ENCODE measurements at places on chromosomes 5 and 9.
A peak's percentile ranks its signal among the peaks of the same experiment; 100 is the strongest.

GRCh38 chr5:157566902-157567489 is 8.6 kb downstream of the ADAM19 start:
- no peak for DNase-seq

GRCh38 chr9:126638571-126639132 is 24.9 kb downstream of the LMX1B start:
- no peak for DNase-seq

GRCh38 chr5:161544350-161544765 is 2.2 kb downstream of the GABRB2 start:
- no peak for DNase-seq

DNA sequence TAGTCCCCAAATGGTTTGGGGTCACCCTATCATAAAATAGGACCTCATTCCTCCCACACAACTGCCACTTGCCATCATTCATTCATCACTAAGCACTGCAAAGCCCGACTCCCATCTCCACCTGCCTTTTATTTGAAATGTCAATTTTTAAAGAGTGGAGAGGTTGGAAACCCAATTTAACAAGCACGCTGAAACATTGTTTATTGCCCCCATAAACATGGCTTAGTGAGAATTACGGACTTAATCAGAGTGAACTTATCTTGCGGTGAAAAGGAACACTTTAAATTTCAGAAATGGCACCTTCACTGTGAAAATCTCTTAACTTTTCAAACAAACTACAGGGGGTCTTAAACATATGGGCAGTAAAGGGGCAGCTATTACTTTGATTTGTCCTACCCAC is 241.1 kb downstream of the CRB2 start:
- DNase-seq, result no peak

DNA sequence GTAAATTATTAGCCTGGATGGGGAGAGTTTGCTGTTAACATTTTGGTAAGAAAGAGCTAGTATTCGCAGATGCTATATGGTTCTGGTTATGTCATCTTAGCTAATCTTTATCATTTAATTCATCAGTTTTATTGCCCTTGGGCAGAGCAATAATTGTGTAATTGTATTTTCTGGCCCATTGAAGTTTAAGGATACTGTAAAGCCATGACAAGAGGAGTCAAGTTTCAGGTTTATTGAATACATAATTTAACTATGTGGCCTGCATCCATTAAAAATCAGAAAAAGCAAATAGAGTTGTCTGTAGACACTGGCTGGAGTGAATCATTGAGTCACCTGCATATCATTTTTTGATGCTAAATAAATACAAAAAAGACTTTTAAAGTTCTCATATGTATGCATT is 255.8 kb downstream of the PRELID2 start:
- no peak for DNase-seq

- no peak for DNase-seq
These were observed 130.4 kb downstream of the DAB2IP start for GRCh38 chr9:121781701-121782464.

DNA sequence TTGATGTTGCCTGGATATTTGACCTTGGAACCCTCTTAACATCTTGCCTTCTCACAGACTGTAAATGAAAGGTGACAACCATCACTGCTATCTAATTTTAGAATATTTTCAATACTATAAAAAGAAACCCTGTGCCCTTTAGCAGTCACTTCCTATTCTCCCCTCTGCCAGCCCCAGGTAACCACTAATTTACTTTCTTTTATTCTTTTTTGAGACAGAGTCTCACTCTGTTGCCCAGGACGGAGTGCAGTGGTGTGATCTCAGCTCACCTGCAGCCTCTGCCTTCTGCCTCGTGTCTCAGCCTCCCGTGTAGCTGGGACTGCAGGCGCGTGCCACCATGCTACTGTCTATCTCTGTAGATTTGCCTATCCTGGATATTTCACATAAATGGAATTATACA is 43.6 kb downstream of the FRMPD1 start:
- no peak for DNase-seq

DNA sequence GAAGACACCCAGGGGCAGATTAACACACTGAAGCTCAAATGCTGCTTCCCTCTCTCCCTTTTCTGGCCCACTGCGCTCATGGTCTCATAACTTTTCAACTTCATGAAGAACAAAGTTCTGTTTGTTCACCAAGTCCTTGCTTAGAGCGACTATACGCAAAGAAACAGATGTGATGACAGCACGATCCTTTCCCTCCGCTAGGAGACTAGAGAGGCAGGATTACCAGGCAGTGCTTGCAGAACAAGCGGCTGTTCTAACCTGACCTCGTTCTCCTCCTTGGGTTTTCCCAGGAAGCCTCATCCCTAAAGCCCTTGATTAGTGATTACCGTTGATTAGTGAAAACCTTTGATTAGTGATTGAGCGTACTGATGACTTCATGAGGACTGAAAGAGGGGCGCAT is 649.9 kb downstream of the IRX1 start:
- no peak for DNase-seq

GRCh38 chr9:76619640-76620039 is 144.6 kb upstream of the PCA3 start:
- no peak for DNase-seq

DNA sequence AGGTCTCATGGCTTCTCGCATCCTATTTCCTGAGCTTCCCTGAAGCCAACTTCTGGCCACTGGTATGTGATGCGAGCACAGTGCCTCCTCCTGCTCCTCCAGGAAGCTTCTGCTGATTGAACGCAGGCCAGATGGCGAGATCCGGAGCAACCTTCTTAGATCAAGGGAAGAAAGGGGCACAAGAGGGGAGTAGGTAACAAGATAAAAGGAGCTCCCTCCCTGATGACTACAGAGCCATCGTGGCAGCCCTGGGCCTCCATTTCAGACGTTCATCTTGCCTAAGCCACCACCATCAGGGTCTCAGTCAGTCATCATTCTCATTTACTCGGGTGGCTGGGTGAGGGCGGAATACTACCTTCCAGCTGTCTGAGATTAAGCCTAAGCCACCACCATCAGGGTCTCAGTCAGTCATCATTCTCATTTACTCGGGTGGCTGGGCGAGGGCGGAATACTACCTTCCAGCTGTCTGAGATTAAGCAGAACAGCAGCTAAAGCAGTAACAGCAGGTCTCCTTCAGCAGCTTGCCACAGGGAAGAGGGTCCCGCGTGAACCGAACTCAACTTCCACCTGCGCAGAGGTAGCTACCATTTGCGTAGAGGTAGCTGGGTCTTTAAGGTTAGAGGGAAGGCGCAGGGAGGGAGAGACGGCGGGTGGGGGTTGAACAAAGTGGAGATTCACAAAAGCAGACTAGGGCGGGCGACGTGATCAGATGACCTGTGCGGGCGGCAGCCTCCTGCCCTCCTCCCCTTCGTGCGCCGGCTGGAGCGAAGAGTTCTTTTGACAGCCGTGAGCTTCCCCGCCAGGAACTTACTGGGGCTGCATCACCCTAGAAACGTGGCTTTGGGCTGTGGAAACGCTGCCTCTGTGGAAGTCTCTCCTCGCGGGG is 27.9 kb upstream of the MGAT1 start:
- DNase-seq, result no peak

DNA sequence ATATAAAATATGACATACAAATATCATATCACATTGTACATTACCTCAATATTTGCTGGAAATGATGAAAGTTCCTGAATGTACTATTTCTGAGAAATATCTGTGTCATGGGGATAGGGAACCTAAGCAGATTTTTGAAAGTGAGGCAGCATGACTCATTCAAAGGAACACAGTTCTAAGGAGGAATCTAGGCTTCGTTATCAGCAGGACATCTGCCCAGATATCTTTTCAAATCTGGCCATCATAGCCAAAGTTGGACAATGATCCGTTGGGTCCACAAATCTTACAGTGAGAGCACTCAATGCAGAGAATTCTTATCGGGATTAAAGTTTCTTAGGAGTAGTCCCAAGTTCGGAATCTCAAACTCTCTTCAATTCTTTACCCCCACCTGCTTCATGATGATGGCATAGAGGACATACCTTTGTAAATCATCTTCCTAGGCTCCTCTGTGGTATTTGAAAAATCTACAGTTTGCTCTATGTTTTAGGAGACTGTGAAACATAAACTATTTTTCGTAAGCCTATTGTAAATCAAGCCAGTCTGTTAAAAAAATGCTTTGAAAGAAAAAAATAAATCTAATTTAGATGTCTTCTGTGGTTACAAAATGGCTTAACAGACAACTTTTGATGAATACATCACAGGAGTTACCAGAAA is 29.4 kb upstream of the ALDH1A1 start:
- DNase-seq, result no peak

DNA sequence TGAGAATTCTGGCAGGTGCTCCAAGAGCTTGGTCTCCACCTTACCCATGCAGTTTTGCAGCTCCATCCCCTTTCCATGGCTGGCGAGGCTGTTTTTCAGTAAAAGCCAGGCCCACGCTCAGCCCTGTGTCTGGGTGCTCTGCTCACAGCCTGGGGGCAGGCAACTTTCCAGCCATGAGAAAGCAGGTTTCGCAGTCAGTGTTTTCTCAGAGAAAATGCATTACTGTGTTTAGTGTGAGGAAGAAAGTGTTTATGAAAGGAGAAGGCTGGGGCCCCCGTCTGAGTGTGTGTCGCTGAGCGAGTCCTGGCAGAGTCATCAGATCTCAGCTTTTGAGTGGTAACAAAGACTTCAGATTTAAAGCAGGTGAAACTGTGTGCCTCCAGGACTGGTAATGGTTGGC is 248.1 kb downstream of the IRX1 start:
- no peak for DNase-seq

GRCh38 chr5:133775584-133776304 is 163.4 kb upstream of the FSTL4 start:
- DNase-seq, result no peak

DNA sequence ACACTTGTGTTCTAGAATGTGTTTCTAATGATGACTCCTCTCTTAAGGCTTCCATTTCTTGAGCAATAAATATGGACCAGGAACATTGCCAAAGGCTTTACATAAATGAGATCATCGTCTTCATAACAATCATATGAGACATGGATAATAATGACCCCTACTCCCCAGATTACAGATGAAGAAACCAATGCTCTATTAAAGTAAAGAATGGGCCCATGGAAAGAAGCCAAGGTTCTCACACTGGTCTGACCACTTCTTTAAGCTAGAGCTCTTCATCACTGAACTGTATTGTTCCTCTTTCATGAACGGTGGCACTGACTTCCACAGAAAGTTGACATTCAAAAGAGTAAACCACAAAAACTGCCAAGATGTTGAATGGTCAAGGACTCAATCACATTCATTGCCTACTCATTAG is 65.3 kb downstream of the MARCHF3 start:
- no peak for DNase-seq

DNA sequence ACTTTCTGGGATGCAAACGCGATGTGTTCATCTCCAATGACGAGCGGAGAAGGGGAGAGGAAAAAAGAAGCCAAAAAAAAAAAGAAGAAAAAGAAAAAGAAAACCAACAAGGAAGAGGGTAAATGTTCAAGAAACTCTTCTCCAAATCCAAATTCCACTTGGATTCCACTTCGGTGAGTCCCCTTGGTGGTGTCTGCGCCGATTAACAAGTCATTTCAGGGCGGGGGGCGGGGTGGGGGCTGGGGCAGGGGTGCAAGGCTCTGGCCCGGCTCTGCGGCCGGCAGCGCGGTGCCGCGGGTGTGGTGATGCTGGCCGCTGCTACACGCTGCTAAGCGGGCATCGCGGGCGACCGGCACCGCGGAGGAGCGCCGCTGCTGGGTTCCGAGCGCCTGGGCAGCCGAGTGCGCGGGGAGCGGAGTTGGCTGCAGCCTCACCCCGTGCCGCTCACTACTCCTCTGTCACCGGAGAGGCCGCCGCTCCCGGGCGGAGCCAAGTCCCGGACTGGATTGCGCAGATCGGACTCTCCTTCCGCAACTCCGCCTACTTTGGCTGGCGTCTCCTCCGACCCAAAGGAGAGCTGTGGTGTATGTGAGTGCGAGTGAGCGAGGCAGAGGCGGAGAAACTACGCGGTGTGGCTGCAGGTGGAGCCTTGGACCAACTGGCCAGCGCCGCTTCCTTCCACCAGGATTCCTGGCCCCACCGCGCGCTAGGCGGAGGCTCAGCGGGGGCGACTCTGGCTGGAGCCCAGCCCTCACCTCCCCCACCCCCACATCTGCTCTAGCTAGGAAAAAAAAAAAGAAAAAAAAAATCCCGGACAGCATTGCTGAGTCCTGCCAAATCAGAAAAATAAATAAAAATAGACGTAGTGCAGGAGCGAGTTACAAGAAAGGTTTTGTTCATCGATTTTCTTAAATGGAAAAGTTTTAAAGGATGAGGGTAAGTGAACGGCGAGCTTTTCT is at the start of gene SEMA6A:
Gene SEMA6A (minus strand): TSS at position 457 of the 959 bp plus-strand sequence. CDS start 69,879 bp downstream, outside the sequence.
- DNase-seq, result peak; percentile 98

GRCh38 chr9:126721564-126721981 is 83.3 kb upstream of the ZBTB43 start:
- no peak for DNase-seq

DNA sequence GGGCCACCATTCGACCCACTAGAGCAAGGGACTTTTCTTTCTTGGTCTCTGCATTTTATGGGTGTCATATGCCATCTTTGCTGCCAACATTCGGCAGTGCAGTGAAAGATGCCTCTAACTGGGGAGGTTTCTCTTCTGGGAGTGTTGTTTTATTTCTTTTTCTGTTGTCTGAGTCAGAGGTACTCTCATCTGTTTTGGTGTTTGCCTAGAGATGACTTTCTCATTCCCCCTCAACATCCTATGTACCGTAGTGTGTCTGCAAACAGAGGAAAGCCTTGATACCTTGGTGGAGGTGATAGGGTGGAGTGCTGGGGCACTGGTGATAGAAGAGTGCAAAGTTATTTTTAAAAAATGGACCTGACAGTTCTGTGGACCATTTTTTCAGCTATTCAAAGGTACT is 182.1 kb downstream of the ARHGAP26 start:
- DNase-seq, result no peak

DNA sequence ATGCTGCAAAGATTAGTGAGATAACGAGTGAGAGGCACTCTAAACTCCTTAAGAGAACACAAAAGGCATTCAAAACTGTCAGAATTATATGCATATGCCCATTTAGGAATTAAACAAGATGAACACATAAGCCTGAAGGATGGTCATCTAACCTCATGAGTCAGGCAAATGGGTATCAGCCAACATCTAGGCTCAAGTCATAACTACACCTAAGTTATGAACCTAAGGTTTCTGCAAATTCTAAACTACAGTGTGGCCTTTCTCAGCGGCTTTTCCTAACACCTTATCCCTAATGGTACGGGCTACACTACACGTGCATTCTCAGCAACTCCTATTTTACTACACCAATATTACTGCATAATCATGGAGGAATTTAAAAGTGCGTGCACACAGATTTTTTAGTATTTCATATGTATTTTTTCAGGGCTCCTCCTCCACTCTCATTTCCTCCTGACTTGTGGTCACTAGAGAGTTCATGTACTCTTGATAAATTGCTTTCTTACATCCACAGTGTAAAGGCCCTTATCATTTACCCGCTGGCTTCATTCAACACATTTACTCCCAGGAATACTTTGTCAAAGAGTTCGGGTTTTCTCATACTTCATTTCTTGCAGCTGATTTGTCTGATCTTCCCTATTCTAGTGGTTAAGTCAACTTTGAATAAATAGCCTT is 316.5 kb downstream of the BNC2 start:
- DNase-seq, result no peak

- DNase-seq, result no peak
These were observed 134.7 kb downstream of the MACIR start for GRCh38 chr5:103393101-103393754.

GRCh38 chr5:36017004-36017403 is 25.8 kb upstream of the UGT3A1 start:
- no peak for DNase-seq

- DNase-seq, result no peak
These were observed 11.8 kb downstream of the CCDC187 start for GRCh38 chr9:136292026-136292538.

- DNase-seq, result no peak
These were observed 56.7 kb upstream of the PCA3 start for GRCh38 chr9:76707510-76707909.

GRCh38 chr9:33737811-33738606 is 57.4 kb upstream of the PRSS3 start:
- DNase-seq, result no peak

GRCh38 chr9:98993570-98993945 is 49.9 kb downstream of the COL15A1 start:
- no peak for DNase-seq
